Mammary microvascular endothelial cell (primary cell): ENCODE measurements at places on chromosomes 4 and X. TPM values are rescaled to one million over a fixed set of nuclear protein-coding genes. Genes with fewer than 3 reads are reported as not detected.

The FAM9C gene
- not detected in 2 replicates for total RNA-seq

The TKTL2 gene
- not detected in 2 replicates for total RNA-seq

The SNCA gene
- 67.6 and 68.1 TPM in 2 replicates for total RNA-seq

The ARMCX1 gene
- total RNA-seq = 21.7 and 23.5 TPM in 2 replicates

The CCDC158 gene
- total RNA-seq = not detected in 2 replicates

The HS6ST2 gene
- 0.10 and 0.67 TPM in 2 replicates for total RNA-seq

The ZNF141 gene
- 2.5 and 2.7 TPM in 2 replicates for total RNA-seq

The RBMXL3 gene
- not detected in 2 replicates for total RNA-seq

The SEPTIN11 gene
- total RNA-seq = 82.2 and 90.1 TPM in 2 replicates

The POU4F2 gene
- not detected in 2 replicates for total RNA-seq

The KLHL4 gene
- 15.7 and 19.2 TPM in 2 replicates for total RNA-seq

The MAGEB17 gene
- not detected in 2 replicates for total RNA-seq

The TRIM61 gene
- total RNA-seq = not detected in 2 replicates

The UGT2A3 gene
- total RNA-seq = not detected in 2 replicates

The NOX1 gene
- total RNA-seq = not detected in 2 replicates

The CXCL1 gene
- total RNA-seq = 141 and 147 TPM in 2 replicates

The GPR50 gene
- not detected in 2 replicates for total RNA-seq

The SMIM10L2A gene
- total RNA-seq = 0.10 and 0.20 TPM in 2 replicates

The NPY1R gene
- not detected in 2 replicates for total RNA-seq

The ARHGAP4 gene
- total RNA-seq = 2.3 and 5.2 TPM in 2 replicates

The PRRG3 gene
- total RNA-seq = not detected in 2 replicates

The GABRQ gene
- 0.05 and 0.13 TPM in 2 replicates for total RNA-seq

The PPP4R3C gene
- not detected in 2 replicates for total RNA-seq

The PLAC1 gene
- 0.44 TPM in 1 of 2 replicates, not detected in the other for total RNA-seq

The P2RY8 gene
- total RNA-seq = 0.67 and 1.7 TPM in 2 replicates

The ZIC3 gene
- not detected in 2 replicates for total RNA-seq

The PTPN13 gene
- total RNA-seq = 0.15 and 0.27 TPM in 2 replicates

The PRRG1 gene
- total RNA-seq = 25.2 and 30.4 TPM in 2 replicates

The AGTR2 gene
- total RNA-seq = not detected in 2 replicates

The BTK gene
- total RNA-seq = not detected in 2 replicates

The GPRASP3 gene
- total RNA-seq = 3.0 and 4.0 TPM in 2 replicates

The ENAM gene
- total RNA-seq = not detected in 2 replicates

The F9 gene
- total RNA-seq = not detected in 2 replicates

The FGFBP2 gene
- total RNA-seq = not detected in 2 replicates
